AG04450 (cell line): ENCODE measurements at places on chromosomes 4 and X. TPM values are rescaled to one million over a fixed set of nuclear protein-coding genes. Genes with fewer than 3 reads are reported as not detected.

GRCh38 chr4:135485371-135485770 is 1283.8 kb upstream of the PABPC4L start:
- no peak for DNase-seq

SERTM2 gene
- 0.02 and 0.06 TPM in 2 replicates for polyA plus RNA-seq

DNA sequence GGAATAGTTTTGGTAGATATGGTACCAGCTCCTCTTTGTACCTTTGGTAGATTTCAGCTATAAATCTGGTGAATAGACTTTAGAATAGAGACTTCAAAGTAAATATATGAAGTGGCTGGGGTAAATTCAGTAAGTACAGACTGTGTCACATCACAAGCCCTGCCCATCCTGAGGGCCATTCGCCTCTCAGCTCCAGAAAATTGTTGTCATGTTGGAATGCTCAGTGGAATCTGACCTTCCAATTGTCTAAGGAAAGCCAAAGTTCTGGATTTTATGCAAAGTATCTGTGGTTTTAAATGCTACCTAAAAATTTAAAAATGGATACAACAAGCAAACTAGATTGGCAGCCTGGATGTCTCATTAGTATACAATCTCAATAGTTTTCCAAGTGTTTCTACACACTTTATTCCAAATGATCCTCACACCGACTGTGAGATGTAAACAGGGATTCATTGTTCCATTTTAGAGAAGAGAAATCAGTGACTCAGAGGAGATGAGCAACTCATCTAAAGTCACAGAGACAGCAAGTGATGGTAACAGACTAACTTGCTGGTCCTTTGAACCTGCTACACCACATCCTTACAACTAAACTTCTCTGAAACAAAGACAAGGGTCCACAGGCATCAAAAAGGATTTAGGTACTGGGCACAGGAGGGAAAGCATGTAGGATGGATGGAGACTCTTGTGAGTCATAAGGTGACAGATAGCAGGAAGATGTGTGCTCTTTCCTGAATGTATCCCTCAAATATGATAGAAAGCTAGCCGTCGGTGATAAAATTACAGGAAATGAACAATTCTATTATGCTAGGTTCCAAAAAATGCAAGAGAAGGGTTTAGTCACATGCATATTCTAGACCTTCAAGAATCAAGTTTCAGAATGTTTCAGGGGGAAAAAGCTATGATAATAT is 127.3 kb downstream of the ATP10D start:
- no peak for DNase-seq

GRCh38 chrX:56766554-56767347 is 37.7 kb downstream of the NBDY start:
- no peak for DNase-seq

EXOC1L gene
- not detected in 2 replicates for polyA plus RNA-seq

GRCh38 chr4:95388911-95389310 is 159.9 kb downstream of the UNC5C start:
- DNase-seq = no peak

DNA sequence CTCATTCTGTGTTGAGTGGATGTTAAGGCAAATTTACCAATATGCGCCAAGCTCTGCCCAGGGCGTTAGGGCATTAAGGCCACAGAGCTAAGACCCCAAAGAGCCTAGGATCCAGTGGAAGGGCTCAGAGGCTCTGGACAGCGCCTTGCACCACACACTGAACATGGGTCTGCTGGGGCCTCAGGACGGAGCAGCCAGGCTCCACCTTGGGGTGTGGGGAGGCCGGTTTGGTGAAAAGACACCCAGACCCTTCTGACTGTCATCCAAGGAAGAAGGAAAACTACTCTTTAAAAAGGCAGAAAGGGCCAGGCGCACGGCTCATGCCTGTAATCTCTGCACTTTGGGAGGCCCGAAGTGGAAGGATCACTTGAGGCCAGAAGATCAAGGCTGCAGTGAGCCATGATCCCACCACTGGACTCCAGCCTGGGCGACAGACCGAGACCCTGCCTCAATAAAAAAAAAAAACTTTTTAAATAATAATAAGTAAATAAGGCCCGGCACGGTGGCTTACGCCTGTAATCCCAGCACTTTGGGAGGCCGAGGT is 1.3 kb upstream of the MRFAP1 start:
- no peak for DNase-seq

- no peak for DNase-seq
Measured at GRCh38 chrX:118761939-118762707, 34.7 kb downstream of the IL13RA1 start.

DNA sequence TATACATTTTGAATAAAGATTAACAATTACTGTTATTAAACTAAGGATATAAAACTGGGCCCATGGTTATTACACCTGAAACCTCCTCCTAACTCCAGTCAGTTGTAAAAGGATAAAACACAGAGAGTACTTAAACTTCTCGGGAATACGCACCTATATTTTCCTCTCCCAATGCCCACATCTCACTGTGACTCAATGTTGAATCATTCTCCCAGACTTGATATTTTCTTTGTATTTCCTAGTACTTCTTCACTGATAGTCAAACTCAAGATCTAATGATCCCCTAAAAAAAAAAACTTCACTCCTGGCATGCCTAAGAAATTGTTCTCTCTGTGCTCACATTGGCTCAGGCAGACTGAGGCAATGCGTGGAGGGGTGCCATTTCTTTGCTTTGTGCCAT is 212.5 kb upstream of the DKK2 start:
- DNase-seq = no peak

PGK1 gene
- polyA plus RNA-seq = 394 and 442 TPM in 2 replicates

DNA sequence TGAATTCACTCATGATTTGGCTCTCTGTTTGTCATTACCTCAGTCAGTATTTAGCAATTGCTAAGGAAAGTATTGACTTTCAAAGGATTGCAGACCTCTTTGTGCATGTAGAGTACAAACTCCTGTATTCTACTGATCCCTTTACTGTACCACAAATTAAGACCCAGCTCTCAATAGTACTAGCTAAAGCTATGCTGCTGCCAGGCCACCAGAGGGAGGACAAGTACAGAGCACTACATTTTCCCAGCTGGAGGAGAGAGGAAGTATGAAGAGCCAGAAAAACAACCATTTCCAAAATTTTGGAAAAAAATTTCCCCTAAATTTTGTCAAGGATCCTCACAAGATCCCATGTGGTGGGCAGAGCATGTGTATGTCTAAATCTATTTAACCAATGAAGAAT is 175.0 kb upstream of the MTMR8 start:
- DNase-seq = no peak

DNA sequence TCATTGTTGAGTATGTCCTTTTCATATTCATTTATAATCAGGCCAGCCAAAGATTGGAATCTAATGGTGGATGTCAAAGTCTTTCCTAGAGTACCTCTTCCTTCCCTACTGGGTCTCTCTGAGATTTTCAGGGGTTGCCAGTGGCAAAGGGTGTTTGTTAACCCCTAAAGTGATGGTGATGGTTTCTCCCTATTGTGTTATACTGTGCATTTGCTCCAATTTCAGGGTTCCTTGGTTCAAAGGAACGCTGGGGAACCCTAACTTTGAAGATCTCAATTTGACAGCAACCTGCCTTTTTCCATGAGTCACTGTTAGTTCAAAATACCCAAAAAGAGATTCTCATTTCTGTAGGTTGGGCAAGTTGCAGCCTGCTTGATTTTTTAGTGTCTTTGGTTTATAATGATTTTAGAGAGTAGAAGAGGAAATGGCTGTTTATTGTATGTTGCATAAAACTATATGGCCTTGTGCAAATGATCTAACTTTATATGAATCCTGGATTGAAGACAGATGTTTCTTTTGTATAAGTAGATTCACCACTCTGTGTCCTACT is 23.0 kb downstream of the GAB1 start:
- no peak for DNase-seq

GRCh38 chr4:109798866-109799265 is 2.9 kb downstream of the CFI start:
- no peak for DNase-seq
